COLO829 (cell line): ENCODE measurements at places on chromosomes 7 and 10.

DNA sequence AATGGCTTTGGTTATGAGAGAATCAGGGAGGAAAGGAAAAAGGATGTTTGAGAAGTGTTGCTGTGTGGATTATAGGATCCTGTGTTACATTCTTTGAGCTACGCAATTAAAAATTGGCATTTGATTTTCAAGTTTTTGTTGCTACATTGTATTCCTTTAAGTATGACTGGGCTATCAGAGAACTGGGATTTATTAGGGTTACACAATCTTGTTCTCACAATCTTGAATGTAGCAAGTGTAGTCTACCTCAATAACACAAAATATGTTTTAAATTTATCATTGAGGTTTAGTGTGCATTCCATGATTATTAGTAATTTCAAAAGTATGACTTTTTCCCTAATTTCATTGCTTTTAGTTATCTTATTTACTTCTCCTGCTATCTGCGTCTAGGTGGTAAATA is 113.9 kb downstream of the CACNB2 start:
- no peak for DNase-seq

GRCh38 chr10:103080891-103081581 is 112.0 kb downstream of the NT5C2 start:
- no peak for DNase-seq

- DNase-seq = no peak
These were observed 123.0 kb downstream of the NOC3L start for GRCh38 chr10:94239696-94240095.

GRCh38 chr10:21943633-21944265 is 59.8 kb downstream of the DNAJC1 start:
- no peak for DNase-seq
